T-helper 1 cell treated with Interleukin-12 subunit alpha and Interleukin-12 subunit beta and Interleukin-4 antibody, amounts not matched to agents 30 ng/mL and 1 ng/mL, for 36 hours (primary cell): ENCODE measurements at places on chromosomes 16 and 17. TPM values are rescaled to one million over a fixed set of nuclear protein-coding genes. Genes with fewer than 3 reads are reported as not detected.

The CD7 gene
- total RNA-seq: 398 and 405 TPM in 2 replicates

The PYDC1 gene
- not detected in 2 replicates for total RNA-seq

The KRT25 gene
- not detected in 2 replicates for total RNA-seq

The PRR11 gene
- total RNA-seq: 40.6 and 48.8 TPM in 2 replicates

The ACOX1 gene
- total RNA-seq: 35.9 and 38.1 TPM in 2 replicates

The NPIPA2 gene
- total RNA-seq: 2.1 and 5.7 TPM in 2 replicates

The TRAPPC2L gene
- 50.0 and 63.3 TPM in 2 replicates for total RNA-seq

The HAS3 gene
- total RNA-seq: 0.59 and 0.61 TPM in 2 replicates

The CD300LB gene
- total RNA-seq: not detected in 2 replicates

The LMF1 gene
- 19.1 and 20.4 TPM in 2 replicates for total RNA-seq

The TEX19 gene
- 0.10 TPM in 1 of 2 replicates, not detected in the other for total RNA-seq

The CHST5 gene
- not detected in 2 replicates for total RNA-seq

The ZFP90 gene
- 30.1 and 30.8 TPM in 2 replicates for total RNA-seq

The SPN gene
- total RNA-seq: 381 and 388 TPM in 2 replicates

The IRX3 gene
- total RNA-seq: 2.8 and 3.6 TPM in 2 replicates

The SHISA6 gene
- not detected in 2 replicates for total RNA-seq

The GALR2 gene
- total RNA-seq: 0.78 and 0.86 TPM in 2 replicates
